Smooth muscle cell of bladder (primary cell): ENCODE measurements at places on chromosomes 2 and 18. TPM values are rescaled to one million over a fixed set of nuclear protein-coding genes. Genes with fewer than 3 reads are reported as not detected.

The CD302 gene
- 6.1 and 8.0 TPM in 2 replicates for total RNA-seq

The IKZF2 gene
- total RNA-seq, result 4.4 and 5.1 TPM in 2 replicates

The VAMP5 gene
- 32.8 and 39.0 TPM in 2 replicates for total RNA-seq

The RMND5A gene
- total RNA-seq, result 19.6 and 20.8 TPM in 2 replicates

The POLR1B gene
- total RNA-seq, result 9.7 and 11.5 TPM in 2 replicates

The PASK gene
- 1.3 TPM in 2 replicates for total RNA-seq

The MRPS5 gene
- total RNA-seq, result 48.8 and 57.8 TPM in 2 replicates

The ZNF514 gene
- total RNA-seq, result 9.1 and 12.7 TPM in 2 replicates

The TM4SF20 gene
- under 0.01 and 0.09 TPM in 2 replicates for total RNA-seq

The ARHGAP15 gene
- 0.09 and 0.14 TPM in 2 replicates for total RNA-seq

The NTSR2 gene
- under 0.01 TPM in 1 of 2 replicates, not detected in the other for total RNA-seq

The HRH4 gene
- total RNA-seq, result under 0.01 and 0.18 TPM in 2 replicates

The PLCD4 gene
- total RNA-seq, result 1.8 TPM in 2 replicates

The TTC32 gene
- 4.2 and 5.0 TPM in 2 replicates for total RNA-seq

The TFCP2L1 gene
- under 0.01 TPM in 1 of 2 replicates, not detected in the other for total RNA-seq

The FOXI3 gene
- total RNA-seq, result not detected in 2 replicates

The CCBE1 gene
- 16.6 and 21.7 TPM in 2 replicates for total RNA-seq

The INHA gene
- total RNA-seq, result 0.28 and 0.46 TPM in 2 replicates

The TBR1 gene
- total RNA-seq, result under 0.01 TPM in 1 of 2 replicates, not detected in the other

The ALPP gene
- total RNA-seq, result not detected in 2 replicates
